ENCODE measurements at places on chromosomes 1 and 21.

DNA sequence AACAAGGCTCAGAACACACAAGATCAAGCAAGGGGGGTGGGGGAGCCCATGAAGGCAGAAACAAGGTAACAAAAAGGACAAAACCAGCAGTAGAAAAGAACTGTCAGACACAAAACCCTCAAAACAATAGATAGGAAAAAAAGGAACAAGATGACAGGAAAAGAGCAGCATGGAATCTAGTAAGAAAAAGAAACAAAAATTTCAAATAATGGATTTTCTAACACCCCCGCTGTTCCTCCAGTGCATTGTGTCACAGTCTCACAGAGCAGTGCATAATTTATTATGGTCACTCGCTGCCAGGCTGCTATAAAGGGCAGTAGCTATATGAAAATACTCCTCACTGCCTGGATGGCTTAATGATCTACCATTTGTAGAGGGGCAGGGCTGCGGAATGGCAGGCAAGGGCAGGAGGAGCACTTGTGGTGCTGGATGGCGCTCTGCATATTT lies 567.9 kb downstream of the DPYD start:
- DNase-seq = no peak

- DNase-seq = no peak
Measured at GRCh38 chr1:157090196-157090647, 9.4 kb downstream of the ETV3L start.

GRCh38 chr1:181152892-181153633 lies 64.6 kb downstream of the IER5 start:
- no peak for DNase-seq

- no peak for DNase-seq
Measured at GRCh38 chr1:167249702-167250101, 29.0 kb downstream of the POU2F1 start.

DNA sequence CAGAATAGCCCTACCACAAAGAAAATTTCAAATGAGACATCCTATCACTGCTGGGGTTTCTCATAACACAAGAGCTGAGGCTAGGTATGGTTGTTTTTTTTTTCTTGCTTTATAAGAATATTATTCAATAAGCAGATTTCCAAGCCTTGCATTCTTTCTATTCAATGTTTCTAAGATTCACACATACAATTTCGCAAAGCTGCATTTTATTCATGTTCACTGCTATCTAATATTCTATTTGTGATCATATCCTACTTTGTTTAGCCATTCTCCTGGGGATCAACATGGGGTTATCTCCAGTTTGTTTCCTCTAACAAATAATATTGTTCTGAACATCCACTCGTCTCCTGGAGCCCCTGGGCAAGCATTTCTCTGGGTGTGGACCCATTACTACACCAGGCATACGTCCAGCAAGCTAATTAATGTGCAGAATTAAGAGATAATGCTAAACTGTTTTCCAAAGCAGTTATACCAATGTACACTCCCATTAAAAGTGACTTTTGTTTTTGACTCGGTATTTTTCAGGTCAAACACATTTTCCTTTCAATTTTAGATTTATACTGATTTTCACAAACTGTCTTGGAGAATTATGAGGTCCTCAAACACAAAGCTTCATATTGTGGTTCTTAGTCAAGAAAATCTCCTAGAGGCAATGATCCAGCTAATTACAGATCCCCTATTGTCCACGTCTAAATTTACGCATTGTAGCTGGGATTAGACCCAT lies 15.7 kb upstream of the HLCS start:
- no peak for DNase-seq

GRCh38 chr1:213014642-213015041 lies 1.0 kb downstream of the ANGEL2 start:
- DNase-seq = no peak

DNA sequence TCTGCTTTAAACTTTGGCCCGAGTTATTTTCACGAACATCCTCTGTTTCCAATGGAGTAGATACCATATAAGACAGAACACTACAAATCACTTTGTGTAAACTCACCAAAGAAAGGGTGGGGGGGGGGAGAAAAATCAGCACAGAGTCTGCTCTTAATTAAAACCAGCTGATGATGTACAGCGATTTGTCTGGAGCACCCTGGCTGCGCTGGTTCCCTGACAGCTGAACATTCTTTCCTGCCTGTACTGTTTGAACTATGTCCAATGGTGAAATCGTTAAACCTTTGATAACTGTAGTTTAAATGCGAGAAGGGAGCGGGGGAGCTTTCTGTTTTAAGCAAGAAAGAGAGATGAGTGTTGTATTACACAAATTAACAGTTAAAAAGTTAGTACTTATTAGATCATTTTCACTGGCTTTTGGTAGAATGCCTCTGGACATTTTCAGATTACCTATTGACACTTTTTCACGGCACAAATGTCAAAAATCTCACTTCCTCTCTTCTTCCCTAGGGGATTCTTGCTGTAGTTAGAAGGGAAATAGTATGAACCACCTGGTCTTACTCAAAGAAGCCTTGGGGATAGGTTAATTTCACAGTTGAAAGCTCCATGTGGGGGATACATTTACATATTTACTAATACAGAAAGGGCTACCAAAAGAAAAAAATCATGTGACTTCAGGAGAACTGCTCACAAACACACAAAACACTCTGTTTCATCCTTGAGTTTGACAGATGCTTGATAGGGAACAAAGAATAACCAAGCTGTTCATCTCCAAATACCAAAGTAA lies 140.2 kb upstream of the RUNX1 start:
- DNase-seq = no peak

GRCh38 chr1:22949822-22950331 lies 22.8 kb downstream of the LACTBL1 start:
- no peak for DNase-seq

DNA sequence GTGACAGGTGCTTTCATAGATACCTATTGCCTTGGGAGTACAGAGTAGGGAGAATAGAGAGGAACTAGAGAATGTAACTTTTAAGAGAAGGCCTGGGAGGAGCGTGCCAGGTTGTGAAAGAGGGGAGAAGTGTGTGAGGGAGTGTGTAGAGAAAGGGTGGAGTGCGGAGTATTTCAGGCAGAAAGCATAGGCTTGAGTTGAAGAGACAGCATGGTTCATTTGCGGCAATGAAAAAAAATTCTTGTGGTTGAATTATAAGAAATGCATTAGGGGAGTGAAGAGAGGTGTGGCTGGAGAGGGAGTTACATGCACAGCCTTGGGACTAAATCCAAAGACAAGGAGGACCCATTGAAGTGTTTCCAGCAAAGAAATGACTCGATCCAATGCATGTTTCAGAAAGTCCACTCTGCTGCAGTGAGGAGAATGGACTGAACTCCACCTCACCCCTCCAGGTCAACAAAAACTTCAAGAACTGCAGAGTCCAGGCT lies 81.7 kb upstream of the ADAM30 start:
- DNase-seq = no peak

DNA sequence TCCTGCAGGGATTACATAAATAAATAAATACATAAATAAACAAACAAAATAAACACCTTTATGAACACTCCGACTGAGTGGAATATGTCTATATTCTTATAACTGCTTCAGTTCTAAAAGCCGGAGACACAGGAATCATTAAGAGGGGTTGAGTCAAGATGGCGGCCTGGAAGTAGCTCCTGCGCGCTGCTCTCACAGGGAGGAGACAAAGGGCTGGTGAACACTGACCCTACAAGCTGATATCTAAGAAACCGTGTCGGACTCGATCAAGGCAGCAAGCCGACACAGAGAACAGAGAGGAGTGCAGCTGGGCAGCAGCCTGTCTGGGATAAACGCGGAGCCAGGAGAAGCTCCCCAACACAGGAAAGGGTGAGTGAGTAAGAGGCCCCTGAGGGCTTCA lies 1098.6 kb upstream of the NCAM2 start:
- no peak for DNase-seq

Measured in NCI-H2081 treated with DMSO at 0.1 percent for 48 hours (cell line).